RKO (cell line): ENCODE measurements at places on chromosomes 5 and 9.

- no peak for DNase-seq
These were observed 114.9 kb downstream of the AUH start for GRCh38 chr9:91246846-91247245.

DNA sequence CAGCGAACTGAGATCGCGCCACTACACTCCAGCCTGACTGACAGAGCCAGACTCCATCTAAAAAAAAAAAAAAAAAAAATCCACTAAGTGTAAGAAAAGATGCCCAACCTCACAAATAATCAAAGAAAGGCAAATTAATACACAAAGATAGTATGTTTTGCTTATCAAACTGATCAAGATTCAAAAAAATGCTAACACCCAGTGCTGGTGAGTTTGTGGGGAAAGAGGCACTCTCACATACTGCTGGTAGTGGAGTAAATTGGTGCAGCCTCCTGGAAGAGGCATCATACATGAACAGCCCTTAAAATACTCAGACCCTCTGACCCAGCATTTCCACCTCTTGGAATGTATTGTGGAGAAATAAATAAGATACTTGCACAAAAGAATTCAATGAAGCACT is 70.2 kb upstream of the LMX1B start:
- no peak for DNase-seq

DNA sequence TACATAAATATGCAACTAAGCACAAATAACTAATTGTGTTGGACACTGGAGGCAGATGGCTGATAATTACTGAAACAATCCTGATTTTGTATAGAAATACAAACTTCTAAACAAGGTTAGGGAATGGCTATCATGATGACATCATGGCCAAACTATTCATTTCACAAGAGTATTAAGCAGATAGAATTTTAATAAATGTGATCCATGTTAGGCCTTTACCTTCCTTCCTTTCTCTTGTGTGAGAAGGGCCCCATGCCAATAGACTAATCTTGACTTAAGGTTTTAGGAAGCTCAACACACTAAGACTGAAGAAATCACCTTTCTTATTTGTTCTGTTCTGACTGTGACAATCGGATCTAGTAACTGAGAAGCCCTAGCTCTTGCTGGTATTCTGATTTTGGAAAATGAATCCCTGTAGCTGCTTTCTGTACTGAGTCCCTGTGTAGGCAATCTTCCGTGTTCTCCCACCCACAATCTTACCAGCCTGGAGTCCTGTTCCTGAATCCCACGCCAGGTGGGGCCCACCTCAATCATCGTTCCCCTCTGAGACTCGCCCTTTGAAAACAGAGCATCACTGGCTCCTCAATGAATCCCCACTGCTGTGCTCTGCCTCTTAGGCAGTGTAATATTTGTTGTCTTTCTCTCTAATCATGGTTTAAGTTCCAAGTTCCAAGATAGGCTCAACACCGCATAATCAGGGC is 168.7 kb upstream of the GNA14 start:
- no peak for DNase-seq

DNA sequence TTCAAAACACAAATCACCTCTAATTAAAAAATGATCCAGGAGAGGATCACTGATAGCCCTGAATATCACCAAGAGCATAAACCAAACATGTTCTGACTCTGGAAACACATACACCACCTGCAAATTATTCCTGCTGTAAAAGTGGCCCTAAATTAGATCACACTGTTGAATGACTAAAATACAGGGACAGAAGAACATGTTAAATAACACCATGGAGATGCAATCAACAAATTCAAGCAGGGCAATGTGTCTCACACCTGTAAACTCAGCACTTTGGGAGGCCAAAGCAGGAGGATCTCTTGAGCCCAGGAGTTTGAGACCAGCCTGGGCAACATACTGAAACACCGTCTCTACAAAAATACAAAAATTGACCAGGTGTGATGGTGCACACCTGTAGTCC is 18.2 kb upstream of the SPOUT1 start:
- DNase-seq, result no peak

- DNase-seq, result no peak
These were observed 202.4 kb downstream of the MAPKAP1 start for GRCh38 chr9:125504616-125505015.

DNA sequence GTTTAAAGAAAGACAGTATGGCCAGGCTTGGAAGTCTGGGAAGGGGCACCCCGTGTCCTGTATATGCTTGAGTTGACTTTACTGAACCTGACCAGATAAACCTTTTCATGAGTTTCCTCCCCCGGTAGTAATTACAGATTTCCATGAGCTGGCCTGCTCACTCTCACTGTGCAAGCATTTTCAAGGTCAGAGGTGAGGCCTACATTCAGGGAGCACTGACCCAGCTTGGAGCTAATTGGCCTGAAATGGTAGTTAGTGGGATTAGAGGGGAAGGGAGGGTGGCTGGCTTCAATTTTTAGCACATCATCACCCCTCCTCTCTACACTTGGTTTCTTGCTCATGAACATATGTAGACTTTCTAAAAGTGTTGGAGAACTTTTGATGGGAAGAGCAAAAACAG is 99.2 kb downstream of the PSAT1 start:
- DNase-seq, result no peak

DNA sequence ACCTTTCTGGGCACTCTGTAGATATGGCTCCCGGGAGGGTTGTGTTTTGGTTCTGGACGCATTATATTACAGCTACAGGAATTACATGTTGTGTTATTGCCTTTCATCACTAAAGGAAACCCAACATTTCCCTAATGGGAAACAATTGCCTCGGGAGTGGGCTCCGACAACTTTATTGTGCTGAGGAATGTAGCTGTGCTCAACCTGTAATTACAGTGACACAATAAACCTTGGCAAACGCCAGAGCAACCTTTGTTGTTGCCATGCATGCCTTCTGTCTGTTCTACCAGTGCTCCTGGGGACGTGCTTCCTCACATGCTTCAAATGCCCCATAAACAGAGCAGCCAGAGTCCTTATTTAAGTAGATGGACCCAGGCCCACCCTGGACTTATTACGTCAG is 182.4 kb downstream of the DIRAS2 start:
- no peak for DNase-seq

GRCh38 chr5:160399402-160400353 is at the start of gene FAM200C:
Gene FAM200C, minus strand, starts transcription at chr5:160400054. Its CDS starts 4,564 bp downstream, at chr5:160395490.
- peak; percentile 96 for DNase-seq

DNA sequence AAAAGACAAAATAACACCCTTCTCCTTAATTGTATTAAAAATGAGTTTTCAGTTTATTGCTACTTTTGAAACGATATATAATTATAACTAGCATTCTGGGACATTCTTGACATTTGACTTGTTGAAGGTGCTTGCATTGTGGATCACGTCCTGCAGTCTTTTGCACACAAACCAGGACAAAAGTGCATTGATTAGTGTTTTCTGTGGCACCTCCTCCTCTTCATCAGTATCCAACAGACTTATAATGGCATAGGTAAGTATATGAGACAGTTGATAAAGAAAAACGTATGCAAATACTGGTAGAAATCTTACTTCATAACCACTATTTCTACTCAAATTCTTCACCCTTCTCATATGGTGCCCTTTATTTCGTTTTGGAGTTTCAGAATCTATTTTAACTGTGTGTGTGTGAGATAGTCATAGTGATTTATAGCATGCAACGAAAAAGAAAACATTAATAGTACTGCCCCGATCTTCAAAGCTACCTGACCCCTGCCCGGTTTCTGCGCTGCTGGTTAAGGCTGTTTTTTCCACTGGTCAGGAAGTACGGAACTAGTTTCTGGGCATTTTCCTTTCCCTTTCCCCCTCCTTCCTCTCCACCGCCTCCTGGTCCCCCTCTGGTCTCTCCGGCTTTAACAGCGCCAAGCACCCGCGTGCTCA is 639 bp upstream of the RASA1 start:
- DNase-seq, result no peak

GRCh38 chr5:138029501-138029900 is 3.4 kb downstream of the FAM13B start:
- DNase-seq, result no peak

DNA sequence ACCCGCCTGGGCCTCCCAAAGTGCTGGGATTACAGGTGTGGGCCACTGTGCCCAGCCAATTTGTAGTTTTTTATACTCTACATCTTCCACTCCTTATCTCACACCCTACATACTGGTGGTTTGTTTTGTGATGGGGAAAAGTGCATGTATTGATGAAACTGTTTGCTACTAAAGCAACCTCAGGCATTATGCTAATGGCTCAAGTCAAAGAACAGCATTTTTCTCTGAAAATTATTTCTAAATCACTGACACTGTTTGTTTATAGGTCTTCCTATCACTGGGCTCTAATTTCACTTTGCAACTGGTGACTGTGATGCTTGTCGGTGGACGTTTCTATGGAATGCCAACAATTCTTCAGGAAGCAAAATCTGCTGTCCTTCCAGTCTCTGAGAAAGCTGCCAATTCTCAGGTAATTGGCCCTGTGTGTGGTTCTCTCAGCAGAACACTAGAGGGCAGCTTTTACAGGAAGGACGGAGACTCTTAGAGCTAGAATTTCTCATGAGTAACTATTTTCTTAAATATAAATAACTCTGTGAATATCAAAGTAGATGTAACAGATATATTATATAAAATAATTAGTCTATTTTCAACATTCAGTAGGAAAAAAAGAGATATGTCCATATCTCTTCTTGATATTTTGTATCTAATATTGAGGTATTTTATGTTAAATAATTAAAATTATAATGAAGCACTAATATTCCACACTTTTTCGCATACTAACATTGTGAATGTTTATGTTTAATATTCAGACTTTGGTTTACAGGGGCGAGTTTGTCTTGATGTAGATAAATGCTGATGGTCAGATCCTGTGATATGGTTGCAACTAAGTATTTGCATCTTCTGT is 244.1 kb downstream of the ADGRV1 start:
- DNase-seq, result peak; percentile 66

- no peak for DNase-seq
These were observed 41.9 kb upstream of the GLRX start for GRCh38 chr5:95864456-95864855.

DNA sequence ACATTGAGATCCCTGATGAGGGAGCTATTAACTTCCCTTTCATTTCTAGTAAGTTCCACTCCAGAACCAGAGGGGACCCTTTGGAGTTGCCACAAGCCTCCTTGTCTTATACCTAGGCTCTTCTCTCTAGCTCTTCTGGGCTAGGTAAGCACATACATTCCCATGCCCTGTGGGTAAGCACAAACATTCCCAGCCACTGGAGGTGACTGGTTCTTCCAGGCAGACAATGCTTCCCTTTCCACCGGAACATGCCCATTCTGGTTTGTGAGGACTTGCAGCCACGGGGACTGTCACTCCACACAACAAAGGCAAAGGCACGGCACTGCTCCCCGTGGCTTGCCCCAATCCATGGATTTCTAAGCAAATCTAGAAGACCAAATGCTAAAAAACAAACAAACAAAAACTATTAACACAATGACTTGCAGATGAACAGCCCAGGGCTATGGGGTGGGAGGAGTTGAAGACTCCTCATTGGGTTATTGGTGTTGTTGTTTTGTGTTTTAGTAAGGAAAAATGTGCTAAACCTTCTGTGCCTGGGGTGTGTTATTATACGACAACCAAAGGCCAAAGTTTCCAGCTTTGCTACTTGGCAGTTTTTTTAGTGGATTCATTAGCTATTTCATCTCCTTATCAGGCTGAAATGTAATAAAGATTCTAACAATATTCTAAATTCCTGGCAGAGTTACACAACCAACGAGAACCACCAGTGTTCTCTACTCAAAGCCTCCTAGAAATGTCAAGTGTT is 276.2 kb downstream of the SYK start:
- DNase-seq, result no peak

DNA sequence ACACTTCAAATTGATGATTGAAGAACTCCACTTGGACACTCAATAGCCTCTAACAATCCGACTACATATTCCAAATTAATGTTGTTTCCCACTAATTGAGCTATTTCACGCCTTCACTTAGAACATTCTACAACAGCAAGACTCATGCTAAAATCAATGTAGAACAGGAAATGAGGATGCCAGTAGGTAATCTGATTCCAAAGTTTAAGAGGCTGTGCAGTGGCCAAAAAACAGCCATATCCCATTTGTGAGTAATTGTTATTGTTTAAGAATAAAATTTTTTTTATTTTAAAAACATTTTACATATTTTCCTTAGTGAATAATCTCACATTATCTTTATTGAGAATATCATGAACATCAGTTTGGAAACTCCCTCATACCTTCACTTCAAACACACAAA is 35.7 kb upstream of the GHR start:
- no peak for DNase-seq

DNA sequence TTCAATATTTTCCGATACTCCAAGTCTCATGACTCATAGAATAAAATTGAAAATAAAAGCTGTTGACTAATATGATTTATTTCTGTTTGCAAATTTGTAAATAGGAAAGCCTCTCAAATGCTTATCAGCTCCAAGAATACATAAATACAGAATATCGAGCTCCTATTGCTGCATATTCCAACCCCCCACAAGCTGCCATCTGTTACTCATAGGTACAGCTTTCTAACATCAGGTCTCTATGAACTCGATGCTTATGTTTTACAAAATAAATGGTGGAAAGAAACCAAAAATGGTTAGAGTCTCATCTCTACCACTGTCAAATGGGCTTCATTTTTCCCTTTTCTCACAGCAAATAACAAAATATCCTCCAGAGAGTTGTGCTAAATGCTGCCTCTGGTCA is 631.6 kb upstream of the CDH18 start:
- no peak for DNase-seq

GRCh38 chr5:110413856-110414255 is 312.6 kb downstream of the TMEM232 start:
- no peak for DNase-seq

DNA sequence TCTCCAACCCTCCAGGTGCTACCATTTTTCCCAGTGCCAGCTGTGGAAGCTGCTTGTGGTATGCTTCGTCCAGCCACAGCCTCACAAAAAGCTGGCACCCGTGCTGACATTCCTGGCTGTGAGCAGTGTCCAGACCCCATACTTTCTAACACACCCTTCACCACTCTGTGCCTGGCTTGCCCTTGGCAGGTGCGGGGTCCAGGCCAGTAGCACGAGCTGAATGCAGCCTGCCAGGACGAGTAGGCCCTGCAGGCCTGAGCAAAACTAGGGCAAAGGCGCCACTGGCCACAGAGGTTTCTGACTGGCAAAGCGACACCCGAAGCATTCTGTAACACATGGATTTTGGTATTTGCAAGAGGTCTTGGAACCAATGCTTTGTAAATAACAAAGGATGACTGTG is 26.0 kb upstream of the GHR start:
- no peak for DNase-seq

- DNase-seq, result no peak
These were observed 494.2 kb upstream of the KLF4 start for GRCh38 chr9:107983762-107984161.

GRCh38 chr9:103904242-103904641 is 189.9 kb upstream of the SMC2 start:
- no peak for DNase-seq

GRCh38 chr5:2744485-2744884 is 7.0 kb downstream of the IRX2 start:
- no peak for DNase-seq

GRCh38 chr5:109102096-109102690 is 307.6 kb downstream of the PJA2 start:
- no peak for DNase-seq

- no peak for DNase-seq
These were observed 6.1 kb downstream of the SCAI start for GRCh38 chr9:125137200-125137599.

GRCh38 chr5:149605354-149605997 is 24.2 kb downstream of the ARHGEF37 start:
- DNase-seq, result no peak

- DNase-seq, result no peak
These were observed 311.4 kb downstream of the TLE4 start for GRCh38 chr9:79883073-79883645.

GRCh38 chr9:134951461-134951860 is 33.7 kb upstream of the FCN1 start:
- no peak for DNase-seq

GRCh38 chr5:163459462-163459818 is 462 bp downstream of the NUDCD2 start:
- DNase-seq, result no peak
